Stimulated activated CD4-positive, alpha-beta T cell treated with anti-CD3 and anti-CD28 coated beads, Interleukin-1b, Interleukin-23, amount 100 ng/mL, for 4 hours (primary cell): ENCODE measurements at places on chromosomes 5 and 9.

GRCh38 chr5:144142139-144142823 is 28.2 kb downstream of the YIPF5 start:
- DNase-seq = no peak

- no peak for DNase-seq
These were observed 78.4 kb downstream of the SFXN1 start for GRCh38 chr5:175556794-175557193.

DNA sequence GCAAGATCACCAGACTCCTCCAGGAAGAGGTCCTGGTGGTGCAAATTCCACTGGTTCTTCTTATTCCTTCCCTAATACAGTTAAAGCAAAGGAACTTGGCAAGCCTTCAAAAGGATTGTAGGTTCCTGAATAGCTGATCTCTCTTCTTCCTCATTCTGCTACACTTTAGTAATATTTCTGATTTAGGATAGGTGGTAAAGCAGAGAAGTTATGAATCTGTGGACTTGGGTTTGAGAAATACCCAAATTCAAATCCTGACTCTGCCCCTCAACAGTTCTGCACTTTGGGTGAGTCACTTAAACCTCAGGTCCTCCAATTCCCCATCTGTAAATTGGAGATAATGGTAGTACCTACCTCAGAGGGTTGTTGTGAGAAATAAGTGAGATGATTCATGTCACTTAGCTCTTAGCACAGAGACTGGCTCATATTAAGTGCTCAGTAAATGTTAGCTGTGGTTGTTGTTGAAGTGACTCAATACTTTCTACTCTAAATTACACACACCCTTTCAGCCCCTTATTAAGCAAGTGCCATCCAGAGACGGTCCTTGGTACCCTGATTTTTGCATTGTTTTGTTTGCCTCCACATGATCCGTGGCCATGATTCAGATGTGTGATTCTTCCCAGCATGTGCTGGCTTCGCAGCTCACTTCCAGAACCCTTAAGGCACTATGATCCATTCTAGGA is 5.2 kb downstream of the SH3RF2 start:
- no peak for DNase-seq

GRCh38 chr9:4962085-4962484 is 23.0 kb upstream of the JAK2 start:
- no peak for DNase-seq

- DNase-seq = no peak
These were observed 106.3 kb downstream of the C9orf152 start for GRCh38 chr9:110101531-110102161.

- no peak for DNase-seq
These were observed 85.0 kb upstream of the COL5A1 start for GRCh38 chr9:134556531-134557068.

DNA sequence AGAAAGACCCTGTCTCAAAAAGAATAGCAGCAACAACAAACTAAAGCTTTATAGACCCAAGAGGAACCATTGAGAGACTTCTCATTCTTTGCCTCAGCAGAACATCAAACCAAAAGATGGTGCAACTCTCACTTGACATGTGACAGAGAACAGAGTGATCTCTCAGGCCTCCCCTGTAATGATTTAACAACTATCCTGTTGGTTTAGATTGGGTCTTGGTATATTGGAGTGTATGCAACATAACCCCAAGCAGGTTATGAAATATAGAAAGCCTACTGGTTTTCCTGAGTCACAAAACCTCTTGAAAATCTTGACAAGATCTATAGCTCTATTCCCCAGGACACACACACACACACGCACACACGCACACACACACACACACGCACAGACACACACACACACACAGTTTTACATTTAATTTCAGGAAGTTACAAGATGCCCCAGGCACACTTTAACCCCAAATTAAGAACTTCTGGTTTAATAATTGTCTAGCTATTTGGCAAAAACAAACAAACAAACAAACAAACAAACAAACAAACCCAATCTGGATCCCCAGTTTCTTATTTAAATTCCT is 6.5 kb upstream of the FGF1 start:
- no peak for DNase-seq

DNA sequence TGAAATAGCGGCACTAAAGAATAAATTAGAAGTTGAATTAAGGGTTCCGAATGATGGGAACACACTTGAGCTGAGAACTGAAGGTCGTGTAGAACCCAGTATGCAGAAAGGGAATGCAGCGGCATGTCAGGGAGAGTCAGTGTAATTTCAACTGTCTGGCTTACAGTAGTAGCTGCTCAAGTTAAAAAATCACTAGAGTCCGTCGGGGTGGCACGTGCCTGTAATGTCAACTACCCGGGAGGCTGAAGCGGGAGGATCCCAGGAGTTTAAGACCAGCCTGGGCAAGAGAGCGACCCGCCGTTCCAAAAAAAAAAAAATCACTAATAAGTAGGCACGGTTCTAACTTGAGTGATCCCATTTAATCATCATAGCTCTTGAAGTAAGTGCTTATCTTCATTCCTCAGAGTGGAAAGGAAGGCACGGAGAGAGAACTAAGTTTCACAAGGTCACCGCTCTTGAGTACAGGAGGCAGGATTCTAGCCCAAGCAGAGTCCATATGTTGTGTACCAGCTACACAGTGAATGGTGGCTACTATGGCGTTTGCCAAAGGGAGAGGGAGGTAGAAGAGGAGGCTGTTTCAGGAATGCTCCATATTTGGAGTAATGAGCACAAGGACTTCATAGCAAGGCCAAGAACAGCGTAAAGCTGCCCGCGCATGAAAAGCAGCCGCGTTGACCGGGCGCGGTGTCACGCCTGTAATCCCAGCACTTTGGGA is 831 bp downstream of the RMRP start:
- no peak for DNase-seq

GRCh38 chr5:91641730-91642350 is 258.7 kb upstream of the ARRDC3 start:
- no peak for DNase-seq

DNA sequence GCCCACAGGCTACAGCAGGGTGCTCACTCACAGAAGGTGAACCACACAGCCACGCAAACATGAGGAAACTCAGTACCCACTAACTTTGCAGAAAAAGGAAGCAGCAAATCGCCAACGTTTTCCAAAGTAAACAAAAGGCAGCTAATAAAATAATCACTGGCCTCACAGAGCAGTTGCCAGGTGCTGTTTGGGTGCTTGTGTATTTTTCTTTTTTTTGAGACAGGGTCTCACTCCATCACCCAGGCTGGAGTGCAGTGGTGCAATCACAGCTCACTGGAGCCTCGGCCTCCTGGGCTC is 3.8 kb downstream of the SNAPC4 start:
- DNase-seq = no peak

DNA sequence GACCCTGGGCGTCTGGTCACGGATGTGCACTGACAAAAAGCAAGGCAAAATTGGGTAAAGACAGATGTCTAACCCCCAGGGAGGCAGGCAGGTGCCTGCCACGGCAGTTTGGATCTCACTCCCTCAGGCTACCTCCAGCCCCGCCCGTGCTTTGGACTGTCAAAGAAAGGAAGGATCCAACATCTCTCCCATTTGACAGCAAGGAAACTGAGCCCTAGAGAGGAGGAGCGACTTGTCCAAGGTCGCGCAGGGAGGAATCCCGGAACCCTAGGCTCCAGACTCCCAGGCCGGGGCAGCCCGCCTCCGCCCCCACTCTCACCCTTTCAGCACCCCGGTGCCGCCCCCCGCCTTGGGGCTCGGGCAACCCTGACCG is 376 bp downstream of the GOLGA1 start:
- DNase-seq = no peak

- DNase-seq = no peak
These were observed 623 bp downstream of the FLT4 start for GRCh38 chr5:180648658-180649296.
